ENCODE measurements at places on chromosomes 4 and X.
A peak's percentile ranks its signal among the peaks of the same experiment; 100 is the strongest.

- DNase-seq = no peak
Measured at GRCh38 chrX:57651169-57651919, 28.7 kb downstream of the NLRP2B start.

DNA sequence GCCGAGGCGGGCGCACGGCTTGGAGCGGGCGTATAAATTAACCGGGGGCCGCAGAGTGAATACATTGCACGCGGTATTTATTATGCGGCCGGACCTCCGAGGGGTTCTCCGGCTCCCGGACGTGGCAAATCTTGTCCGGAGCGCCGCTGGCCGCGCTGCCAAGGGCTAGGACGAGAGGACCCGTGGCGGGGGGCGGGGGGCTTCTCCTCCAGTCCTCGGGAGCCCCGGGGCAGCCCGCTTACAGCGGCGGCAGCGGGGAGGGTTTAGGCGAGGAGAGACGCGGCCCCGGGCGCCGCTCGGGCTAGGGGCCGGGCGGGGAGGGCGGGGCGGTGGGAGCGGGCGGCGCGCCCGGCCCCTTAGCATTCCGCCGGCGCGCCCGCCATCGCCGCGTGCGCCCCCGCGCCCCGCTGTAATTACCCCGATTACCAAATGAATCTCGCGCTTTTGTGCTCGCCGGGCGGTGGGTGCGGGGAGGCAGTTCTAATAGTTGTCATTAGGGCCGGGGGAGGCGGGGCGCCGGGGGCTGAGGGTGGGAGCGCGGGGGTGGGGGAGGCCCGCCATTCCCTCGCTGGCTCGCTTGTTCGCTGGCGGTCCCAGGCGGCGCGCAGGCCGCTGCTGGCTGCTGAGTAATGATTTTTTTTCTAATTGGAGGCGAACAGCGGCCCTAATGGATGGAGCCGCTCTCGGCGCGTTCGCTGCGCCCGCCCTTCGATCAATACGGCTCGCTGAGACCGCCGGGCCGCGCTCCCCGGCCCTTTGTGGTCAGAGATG is 276.6 kb downstream of the BCOR start:
- DNase-seq = peak; percentile 37

GRCh38 chr4:666436-666810 is 7.7 kb downstream of the ATP5ME start:
- no peak for DNase-seq

GRCh38 chrX:29348288-29348687 is 761.0 kb downstream of the IL1RAPL1 start:
- DNase-seq = no peak

GRCh38 chr4:41213625-41214135 is 662 bp downstream of the APBB2 start:
- DNase-seq = no peak

DNA sequence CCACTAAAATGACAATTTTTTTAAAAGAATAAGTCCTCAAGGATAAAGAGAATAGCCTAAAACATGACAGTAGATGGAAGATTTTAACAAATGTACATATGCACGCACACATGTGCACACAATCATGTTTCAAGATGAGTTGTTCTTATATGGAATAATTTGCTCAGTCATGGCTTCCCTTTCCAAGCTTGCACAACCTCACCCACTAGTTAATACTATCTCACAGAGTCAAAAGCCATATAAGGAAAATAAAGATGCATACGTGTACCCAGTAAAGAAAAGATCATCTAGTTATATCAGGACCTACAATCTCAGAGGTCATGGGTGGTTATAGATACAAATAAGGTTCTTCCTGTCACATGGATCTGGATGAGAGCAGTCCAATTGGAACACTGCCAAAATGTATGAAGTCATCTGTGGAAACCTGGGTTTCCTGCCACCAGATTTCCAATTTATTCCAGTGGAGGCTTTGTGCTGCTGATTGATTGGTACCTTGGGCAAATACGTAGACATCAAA is 56.1 kb downstream of the FAM13A start:
- no peak for DNase-seq

DNA sequence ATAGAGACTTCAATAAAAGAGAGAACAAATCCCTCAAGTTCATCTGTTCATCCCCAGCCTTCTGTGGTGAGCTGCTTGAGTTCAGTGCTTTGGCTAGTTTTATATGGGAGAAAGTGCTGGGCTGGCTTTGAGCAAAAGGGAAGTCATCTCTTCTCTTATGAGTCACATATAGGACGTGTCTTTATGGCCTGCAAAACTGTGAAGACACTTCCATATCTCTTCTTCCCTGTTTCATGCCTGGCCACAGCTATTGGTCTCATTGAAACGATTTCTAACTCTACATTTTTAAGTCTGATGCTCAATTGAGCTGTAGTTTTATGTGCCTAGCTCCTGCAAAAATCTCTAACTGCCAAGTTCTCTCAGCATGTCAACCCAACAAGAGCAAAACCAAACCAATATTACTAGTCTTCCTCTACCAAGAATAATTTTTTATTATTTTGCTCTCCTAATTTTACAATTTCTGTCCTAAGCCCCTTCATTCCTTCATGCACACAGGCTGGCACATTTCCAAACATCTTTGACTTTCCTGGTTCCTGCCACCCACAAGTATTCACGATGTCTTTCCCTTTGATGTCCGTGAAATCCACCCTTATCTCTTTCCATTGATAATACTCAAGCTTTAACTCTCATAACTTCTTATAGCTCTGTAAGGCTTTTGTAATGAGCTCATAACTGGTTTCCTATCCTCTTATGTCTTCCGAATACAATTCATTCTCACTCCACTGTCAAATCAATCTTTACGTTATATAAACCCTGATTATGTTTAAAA is 165.3 kb downstream of the BTC start:
- no peak for DNase-seq

GRCh38 chr4:106367072-106367471 is 1.5 kb downstream of the GIMD1 start:
- DNase-seq = no peak

GRCh38 chr4:86218746-86219473 is 140.9 kb downstream of the MAPK10 start:
- no peak for DNase-seq

DNA sequence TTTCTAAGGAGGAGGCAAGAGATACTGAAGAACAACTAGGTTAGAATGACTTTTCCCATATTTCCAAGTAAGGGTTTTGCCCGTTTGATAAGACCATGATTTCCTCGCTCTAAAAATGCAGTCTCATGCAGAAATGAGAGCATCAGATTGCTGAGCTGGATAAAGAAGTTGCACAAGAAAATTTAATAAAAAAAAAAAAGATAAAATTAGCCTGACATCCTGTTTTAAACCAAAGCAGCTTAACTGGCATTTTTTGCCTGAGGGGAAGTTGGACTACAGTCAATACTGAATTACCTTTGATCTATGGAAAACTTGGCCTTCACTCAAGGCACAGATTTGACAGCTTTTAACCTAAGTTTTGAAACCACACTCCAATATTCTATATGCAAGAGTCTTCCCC is 208.4 kb downstream of the GASK1B start:
- DNase-seq = no peak

DNA sequence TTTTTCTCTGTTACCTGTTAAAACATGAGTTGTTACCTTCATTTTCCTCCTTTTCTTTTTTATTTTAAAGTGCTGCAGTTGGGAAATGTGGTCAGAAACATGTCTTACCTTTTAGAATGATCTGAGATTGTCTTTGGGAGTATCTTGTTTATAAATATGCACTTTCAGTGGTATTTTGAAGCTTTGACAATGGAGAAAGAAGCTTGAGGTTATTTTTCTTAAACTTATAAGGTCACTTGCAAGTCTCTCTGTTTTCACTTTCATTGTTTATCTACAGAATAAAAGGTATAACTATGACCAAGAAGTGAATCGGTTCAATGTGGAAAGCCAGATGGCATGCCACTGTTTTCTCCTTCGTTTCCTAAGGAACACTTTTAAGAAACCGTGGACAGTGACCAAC is 167.5 kb upstream of the SLC7A11 start:
- DNase-seq = no peak

DNA sequence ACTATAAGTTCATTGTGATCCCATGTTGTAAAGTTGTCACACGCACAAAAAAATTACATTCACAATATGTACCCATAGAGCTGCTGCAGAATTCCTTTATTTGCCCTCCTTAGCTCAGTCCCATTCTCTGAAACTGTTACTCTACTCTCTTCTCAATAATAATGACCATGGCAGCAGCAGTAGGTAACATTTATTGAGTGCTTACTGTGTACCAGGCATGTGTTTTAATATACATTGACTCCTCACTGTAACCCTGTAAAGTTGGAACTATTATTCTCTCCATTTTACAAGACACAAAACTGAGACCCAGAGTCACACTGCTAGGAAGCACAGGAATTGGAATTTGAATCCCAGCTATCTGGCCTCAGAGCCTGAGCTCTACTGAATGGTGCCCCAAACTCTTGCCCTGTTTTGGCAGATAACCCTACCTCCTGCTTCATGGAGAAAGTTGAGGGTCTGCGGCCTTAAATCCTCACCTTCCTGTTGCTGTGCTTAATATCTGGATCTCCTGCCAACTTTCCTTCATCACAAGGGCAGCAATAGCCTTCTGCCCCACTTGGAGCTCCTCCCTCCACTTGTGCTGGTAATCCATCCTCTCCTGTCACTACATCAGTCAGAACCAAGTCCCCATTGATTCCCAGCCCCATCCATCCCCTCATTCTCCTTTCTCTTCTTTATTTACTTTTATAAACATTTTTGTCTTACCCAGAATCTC is 20.8 kb downstream of the GK start:
- DNase-seq = no peak

- DNase-seq = no peak
Measured at GRCh38 chr4:113145519-113146291, 96.3 kb downstream of the ANK2 start.

GRCh38 chr4:107292979-107293378 is 256.9 kb upstream of the DKK2 start:
- DNase-seq = no peak

DNA sequence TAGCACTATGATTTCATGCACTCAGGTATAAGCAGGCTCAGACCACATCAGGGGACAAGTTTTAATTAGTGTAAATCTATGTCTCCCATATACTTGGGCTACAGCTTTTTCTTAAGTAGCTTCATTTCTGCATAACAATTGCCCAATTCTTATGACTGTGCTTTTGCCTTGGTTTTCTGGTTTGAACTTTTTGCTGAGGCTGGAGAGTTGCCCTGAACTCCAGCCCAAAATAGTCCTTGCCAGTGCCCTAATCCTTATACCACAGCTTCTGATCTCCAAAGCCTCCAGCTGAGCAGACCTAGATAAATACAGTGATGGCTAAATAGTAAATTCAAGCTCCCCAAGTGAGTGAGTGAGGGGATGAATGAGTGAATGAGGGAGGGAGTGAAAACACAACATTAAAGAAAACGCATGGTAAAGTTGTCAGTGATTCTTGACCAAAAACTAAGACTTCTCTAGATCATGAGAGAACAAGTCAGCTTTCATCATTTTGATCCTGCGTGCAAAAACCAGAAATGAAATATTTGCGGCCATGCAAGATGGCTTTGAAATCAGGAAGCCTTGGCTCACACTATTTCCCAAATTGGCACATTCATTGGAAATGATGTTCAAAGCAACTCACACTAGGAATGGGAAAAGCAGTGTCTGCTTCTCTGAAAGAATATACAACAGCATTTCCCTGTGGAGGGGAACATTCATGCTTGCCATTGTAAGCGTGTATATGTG is 437.1 kb upstream of the CTSO start:
- DNase-seq = no peak

GRCh38 chr4:70624226-70624793 is 4.2 kb upstream of the ENAM start:
- DNase-seq = no peak

DNA sequence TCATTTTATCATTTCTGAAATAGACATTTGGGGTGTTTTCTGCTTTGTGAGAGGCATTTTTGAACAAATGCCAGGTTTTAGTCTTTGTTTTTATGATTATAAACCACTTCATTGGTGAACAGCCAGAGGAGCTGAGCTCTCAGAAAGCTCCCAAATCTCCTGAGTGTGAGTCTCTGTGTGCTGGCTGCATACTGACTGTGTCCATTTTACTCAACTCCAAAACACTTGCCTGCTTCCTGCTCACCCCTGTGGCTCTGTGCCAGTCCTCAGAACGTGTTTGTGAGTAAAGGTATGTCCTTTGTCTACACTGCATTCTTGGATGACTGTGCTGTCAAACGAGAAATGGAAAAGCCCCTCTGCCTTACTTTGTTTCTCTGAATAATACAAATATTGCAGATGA is 5.4 kb upstream of the LRAT start:
- no peak for DNase-seq

- no peak for DNase-seq
Measured at GRCh38 chr4:11287055-11287454, 141.6 kb downstream of the HS3ST1 start.

GRCh38 chr4:149884046-149884445 is 68.4 kb upstream of the IQCM start:
- DNase-seq = no peak

DNA sequence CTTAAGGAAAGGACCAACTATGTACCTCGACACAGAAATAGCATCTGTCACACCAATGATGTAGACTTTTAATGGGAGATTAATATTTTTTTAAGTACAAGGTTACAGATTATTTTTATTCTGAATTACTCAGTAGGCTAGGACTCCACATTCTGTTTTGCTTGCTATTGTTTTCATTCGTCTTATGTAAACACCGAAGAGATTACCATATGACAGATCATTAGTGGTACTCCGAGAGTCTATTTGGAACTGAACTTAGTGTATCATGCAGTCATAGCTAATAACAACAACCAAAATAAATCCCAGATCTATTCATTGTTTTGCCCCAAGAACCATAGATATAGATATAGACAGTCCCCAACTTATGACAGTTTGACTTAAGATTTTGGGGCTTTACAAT is 139.7 kb upstream of the SPRY1 start:
- no peak for DNase-seq

All from activated CD8-positive, alpha-beta T cell treated with anti-CD3 and anti-CD28 coated beads for 36 hours (primary cell).